Stimulated activated CD4-positive, alpha-beta T cell treated with anti-CD3 and anti-CD28 coated beads, Interleukin-2, amount 100 ng/mL, for 4 hours (primary cell): ENCODE measurements at places on chromosomes 6 and 20.

GRCh38 chr6:33993091-33993490 lies 152.8 kb downstream of the GRM4 start:
- no peak for DNase-seq

- no peak for DNase-seq
These were observed 110.9 kb downstream of the ARMC2 start for GRCh38 chr6:108958900-108959770.

DNA sequence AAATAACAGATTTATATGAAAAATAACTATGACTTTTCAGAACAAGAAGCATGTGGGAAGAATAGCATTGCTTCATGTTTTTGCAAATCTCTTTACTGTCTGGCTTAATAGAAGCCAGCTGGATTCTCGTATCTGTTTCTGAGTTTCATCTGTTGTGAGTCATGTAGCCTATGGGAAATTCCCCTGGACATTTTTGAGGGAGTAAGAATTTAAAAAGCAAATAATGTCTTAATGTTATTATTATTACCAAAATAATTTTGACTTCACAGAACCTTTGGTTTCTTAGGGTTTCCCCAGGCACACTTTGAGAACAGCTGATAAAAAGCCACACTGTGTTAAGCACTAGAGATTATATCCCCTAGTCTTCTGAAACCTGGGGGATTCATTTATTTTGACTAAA lies 75.8 kb downstream of the SYCP2L start:
- DNase-seq = no peak

DNA sequence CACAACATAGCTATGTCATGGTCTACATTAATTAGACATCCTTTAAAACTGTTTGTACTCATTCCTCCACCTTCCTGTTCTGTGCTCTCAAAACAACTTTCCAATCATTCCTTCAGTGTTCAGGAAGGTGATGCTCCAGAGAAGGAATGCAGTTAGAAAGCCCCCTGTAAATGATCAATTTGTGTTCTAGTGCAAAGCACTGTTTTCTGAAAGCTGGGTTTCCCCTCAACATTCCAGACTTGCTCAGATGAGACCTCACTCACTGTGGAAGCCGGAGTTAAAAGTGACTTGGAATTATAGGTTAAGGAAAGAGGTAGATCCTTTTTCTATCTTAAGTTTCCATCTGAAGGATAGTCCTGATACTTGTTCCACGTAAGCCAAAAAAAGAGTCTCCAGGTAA lies 95.9 kb downstream of the BMP2 start:
- no peak for DNase-seq

DNA sequence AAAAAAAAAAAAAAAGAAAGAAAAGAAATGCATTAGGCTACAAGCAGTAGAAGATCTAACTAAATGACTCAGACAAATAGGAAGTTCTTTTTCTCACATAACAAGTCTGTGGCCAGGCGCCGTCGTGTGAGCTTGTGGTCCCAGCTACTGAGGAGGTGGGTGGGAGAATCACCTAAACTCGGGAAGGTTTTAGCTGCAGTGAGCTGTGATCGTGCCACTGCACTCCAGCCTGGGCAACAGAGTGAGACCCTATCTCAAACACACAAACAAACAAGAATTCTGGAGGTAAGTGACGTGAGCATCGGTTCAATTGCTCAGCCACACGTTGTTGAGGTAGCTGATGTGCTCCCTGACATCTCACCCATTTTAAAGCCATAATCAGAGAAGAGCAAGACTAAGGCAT lies 37.9 kb upstream of the SLC23A2 start:
- DNase-seq = no peak

GRCh38 chr6:150142097-150142669 lies 661 bp upstream of the PPP1R14C start:
- no peak for DNase-seq

DNA sequence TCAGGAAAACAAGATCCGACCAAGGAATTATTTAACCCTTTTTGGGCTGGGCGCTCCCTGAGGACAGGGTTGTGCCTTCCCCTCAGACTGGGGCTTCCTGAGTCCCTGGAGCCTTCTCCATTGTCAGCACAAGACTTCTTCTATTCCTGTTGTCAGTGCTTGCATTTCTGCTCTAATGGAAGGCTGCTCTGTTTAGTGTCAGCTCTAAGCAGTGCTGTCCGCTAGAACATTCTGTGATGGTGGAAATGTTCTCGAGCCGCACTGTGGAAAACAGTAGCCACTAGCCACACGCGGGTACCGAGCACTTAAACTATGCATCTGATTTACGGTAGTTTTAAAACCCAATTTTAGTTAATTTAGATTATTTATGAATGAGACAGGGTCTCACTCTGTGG lies 64.0 kb downstream of the VEGFA start:
- no peak for DNase-seq

DNA sequence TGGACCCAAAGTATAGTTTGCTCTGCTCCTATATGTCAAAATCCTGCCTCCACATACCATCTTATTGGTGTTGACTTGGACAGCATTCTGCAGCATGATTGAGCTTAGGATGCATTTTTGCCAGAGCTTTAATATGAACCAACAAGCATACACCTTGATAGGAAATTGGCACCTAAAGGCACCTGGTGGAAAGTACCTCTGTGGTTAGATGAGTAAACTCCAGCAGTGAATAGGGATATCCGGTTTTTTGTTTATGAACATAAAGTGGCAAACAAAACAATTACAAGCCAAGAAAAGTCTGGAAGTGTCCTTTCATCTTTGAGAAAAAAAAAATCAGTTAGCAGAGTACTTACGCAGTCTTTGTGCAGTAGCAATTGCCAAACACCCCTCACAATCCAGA lies 6.2 kb upstream of the CYP24A1 start:
- DNase-seq = no peak

GRCh38 chr6:56516003-56516402 lies 126.7 kb downstream of the DST start:
- no peak for DNase-seq
